ENCODE measurements at places on chromosomes 11 and 22.

- DNase-seq = no peak
Observed at GRCh38 chr22:23251445-23252093, 71.3 kb downstream of the BCR start.

- no peak for DNase-seq
Observed at GRCh38 chr11:64619811-64620380, 28.9 kb downstream of the SLC22A12 start.

GRCh38 chr11:67043572-67044349 is 12.9 kb upstream of the RHOD start:
- DNase-seq = no peak

- no peak for DNase-seq
Observed at GRCh38 chr22:49564054-49564453, 263.6 kb downstream of the BRD1 start.
